Hepatocyte (in vitro differentiated cells): ENCODE measurements at places on chromosomes 16 and 17.

GRCh38 chr17:77269696-77270681, 129.2 kb downstream of the SEC14L1 start:
- peak; percentile 44 for DNase-seq

- no peak for DNase-seq
Measured at GRCh38 chr17:40557531-40558299, 7.6 kb downstream of the CCR7 start.

DNA sequence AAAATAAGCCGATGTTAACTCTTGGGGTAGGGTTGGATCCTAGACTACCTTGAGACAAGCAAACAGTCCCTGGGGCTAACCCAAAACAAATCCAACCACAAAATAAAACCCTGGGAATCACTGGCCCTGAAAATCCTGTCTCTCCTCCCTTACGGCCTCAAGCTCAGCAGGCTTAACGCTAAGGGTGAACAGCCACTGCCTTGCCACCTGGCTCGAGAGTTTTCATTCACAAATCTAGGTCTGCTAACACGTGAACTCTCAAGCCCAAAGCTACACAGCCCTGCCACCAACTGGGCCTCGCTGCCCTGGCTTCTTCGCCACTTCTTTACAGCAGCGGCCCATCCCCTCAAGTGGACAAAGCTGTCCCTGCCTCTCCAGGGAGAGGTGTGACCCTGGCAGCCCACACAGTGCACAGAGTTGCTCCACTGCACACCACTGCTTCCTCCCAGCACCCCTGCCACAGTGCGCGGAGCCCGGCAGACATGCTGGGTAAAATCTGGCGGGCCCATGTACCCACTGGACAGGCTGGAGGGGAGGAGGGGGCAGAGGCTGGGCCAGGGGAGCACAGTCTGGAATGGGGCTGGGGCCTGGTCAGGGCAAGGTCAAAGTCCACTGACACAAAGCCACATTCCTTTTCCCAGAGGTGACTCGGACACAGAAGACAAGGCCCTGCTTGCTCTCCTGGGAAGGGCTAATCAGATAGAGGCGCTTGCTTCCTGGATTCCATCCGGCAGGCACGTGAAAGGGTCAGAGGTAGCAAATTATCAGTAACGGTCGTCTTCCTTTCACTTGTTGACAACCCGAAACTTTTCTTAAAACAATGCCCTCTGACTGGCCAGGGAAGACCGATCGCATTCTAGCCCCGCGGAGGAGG, 996 bp downstream of the PCYT2 start:
- DNase-seq = peak; percentile 74

DNA sequence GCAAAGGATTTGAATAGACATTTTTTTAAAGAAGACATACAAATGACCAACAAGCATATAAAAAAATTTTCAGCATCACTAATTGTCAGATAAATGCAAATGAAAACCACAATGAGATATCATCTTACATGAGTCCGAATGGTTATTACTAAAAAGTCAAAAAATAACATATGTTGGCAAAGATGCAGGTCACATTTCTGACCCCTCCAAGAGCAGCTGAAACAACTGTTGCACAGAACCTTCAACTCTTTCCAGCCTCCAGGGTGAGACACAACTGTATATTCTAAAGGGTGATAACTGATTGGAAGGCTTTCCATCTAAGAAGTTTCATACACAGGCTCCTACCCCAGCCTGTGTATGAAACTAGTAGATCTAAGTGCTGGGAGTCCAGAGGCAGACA, 51.9 kb downstream of the SLFN5 start:
- no peak for DNase-seq

GRCh38 chr17:77427391-77427991, 286.7 kb downstream of the SEC14L1 start:
- peak; percentile 67 for DNase-seq

DNA sequence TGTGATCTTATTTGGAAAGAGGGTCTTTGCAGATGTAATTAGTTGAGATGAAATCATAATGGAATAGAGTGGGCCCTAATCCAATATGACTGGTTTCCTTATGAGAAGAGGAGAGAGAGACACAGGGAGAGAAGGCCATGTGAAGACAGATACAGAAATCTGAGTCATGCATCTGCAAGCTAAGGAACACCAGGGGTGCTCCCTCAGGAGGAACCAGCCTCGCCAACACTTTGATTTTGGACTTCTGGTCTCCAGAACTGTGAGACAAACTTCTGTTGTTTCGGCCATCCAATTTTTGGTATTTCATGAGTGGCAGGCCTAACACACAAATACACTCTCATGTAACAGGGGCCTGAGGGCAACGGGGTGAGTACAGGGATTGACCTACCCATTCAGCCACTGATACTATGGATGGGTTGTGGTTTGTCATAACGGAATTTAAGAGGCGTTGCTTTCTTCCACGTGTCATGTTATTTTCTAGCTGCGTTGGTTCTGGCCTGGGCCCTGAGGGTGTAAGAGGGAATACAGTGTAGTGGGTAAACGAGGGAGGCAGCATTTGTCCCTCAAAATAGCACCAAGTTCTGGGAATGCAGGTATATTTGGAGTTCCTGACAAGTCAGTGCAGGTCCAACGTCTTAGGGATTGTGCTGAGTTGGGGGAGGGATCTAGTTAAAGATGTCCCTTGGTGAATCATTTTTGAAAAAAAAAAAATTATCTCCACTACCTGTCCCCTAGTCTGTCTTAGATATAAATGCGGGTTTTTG, 17.7 kb downstream of the PLCG2 start:
- no peak for DNase-seq

DNA sequence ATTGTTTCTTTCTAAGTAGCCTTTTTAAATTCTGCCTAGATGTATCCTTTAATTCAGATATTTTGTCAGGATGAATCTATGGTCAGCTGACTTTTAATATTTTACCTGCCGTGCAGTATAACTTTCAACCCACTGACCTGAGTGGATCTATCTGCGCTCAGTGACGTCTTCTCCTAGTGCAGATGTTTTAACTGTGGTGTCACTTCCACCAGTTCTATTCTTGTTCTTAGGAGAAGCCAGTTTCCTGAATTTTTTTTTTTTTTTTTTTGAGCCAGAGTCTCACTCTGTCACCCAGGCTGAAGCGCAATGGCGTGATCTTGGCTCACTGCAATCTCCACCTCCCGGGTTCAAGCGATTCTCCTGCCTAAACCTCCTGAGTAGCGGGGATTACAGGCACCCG, 5.0 kb upstream of the TM4SF5 start:
- no peak for DNase-seq

- no peak for DNase-seq
Measured at GRCh38 chr16:9578459-9578858, 487.0 kb downstream of the HAPSTR1 start.

- no peak for DNase-seq
Measured at GRCh38 chr16:30755955-30756780, 5.7 kb downstream of the CFAP119 start.

DNA sequence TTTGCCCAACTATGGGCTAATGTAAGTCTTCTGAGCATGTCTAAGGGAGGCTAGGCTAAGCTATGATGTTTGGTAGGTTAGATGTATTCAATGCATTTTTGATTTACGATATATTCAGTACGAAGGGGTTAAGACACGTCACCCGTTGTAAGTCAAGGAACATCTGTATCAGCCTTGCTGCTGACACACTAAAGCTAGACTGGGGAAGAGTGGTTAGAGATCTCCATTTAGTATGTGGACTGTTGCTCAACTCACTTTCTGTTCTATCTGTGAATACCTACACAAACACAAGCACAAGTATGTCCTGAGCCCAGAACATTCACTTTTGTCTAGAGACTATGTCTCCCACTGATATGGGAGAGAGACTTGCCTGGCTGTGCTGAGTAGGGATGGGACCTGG, 71.5 kb downstream of the VMP1 start:
- DNase-seq = no peak

DNA sequence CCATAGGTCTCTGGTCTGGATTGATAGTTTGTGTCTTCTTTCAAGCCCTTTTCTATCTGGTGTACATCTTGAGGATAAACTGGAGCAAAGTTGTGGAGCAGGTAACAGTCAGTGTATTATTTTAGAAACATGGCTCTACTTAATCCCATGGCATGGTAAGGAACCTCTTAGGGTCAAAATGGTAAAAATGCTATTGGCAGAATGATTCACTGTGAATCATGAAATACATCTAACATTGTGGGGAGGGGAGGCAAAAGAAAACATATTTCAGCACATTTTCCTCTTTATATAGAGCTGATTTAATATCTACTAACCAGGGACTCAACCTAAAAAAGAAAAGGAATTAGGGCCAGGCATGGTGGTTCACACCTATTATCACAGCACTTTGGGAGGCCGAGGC, 17.9 kb upstream of the ALDH3A2 start:
- DNase-seq = no peak

- DNase-seq = no peak
Measured at GRCh38 chr16:77890075-77890474, 101.7 kb downstream of the VAT1L start.

- DNase-seq = no peak
Measured at GRCh38 chr16:345772-346171, 6.8 kb downstream of the AXIN1 start.

DNA sequence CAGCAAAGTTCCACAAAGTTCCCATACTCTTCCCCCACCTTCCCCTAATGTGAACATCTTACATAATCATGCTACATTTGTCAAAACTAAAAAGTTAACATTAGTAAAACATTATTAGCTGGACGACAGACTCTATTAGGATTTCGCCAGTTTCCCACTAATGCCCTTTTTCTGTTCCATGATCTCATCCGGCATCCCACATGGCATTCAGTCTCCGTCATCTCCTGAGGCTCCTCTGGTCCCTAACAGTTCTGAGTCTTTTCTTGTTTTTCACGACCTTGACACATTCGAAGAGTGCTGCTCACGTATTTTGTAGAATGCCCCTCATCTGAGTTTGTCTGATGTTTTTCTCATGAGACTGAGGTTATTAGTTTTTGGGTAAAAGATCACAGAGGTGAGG, 8.8 kb upstream of the MPRIP start:
- no peak for DNase-seq

GRCh38 chr17:64090144-64090543, 39.8 kb downstream of the ERN1 start:
- no peak for DNase-seq

DNA sequence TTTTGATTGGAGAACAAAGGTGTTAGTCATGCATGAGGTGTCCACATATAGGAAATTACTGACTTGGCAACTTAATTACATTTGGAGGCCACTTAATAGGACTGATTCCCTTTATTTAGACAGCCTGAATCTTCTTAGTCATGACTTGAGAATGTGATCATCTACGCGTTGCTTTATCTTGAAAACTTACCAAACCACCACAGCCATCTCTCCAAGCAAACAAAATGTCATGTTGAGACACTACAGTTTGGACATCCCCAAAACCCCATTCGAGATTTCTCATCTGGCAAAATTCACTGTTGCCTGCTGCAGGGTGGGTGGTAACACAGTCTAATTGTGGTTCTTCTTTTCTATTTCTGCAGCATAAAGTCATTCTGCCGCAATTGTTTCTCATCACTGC, 176.5 kb upstream of the CDH5 start:
- DNase-seq = no peak

DNA sequence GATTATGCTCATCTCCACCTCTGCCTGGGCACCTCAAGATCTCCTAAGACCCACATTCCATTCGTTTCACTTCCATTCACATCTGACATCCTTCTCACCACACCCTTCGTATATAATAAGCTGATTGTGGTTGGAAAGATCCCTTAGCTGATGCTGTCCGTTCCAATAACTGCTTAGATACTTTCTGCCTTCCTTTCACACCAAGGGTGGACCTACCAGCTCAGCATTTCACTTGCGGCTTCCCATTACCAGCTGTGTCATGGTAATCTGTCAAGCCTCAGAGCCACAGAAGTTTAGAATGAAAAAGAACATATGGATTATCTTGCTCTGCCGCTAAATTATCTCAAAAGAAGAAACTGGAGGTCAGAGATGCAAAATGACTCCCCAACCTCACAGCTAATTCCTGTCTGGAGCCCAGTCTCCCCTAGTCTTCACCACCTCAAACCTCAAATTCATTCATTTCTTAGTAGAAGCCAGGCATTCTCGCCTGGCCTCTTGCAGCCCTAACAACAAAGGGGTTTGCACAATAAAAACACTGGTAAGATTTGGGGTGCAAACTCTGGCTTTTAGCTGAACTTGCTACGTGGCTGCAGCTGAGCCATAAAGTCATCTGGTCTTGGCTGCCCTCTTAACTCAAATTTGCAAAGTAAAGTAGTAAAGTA, 182.8 kb upstream of the HS3ST3A1 start:
- DNase-seq = no peak

DNA sequence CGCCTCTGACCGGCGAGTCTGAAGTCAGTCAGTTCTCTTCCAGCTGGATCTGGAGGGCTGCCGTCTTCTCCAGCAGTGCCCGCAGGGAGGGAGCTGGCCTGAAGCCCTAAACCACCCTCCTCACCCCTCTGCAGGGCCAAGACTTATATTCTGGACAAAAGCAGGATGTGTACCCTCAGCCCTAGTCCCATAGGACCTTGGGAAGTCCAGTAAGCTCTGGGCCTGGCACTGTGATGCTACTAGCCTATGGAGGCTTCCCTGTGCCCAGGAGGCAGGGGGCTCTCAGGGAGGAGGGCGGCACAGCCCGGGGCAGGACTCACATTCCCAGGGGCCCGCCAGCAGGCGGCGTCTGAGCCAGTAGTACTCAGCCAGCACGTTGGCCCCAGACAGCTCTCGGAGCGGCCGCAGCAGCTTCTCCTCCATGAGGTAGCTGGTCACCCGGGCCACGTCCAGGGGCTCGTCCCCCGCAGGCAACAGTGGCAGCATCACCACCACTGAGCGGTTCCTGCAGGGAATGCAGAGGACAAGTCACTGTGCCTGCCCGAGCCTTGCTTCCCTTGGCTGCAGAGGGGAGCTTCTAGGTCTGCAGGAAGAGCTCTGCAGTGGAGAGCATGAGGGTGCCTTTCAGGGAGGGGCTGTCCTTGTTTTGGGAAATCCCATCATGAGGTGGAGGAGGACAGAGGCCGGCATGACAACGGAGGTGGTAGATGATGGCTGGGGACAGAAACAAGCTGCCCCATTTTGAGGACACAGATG, 41.7 kb downstream of the RMI2 start:
- peak; percentile 66 for DNase-seq
